Transverse colon (tissue), 4 donors: ENCODE measurements at places on chromosomes 5 and 9. TPM values are rescaled to one million over a fixed set of nuclear protein-coding genes. Genes with fewer than 3 reads are reported as not detected.

Gene SLC1A3
- total RNA-seq = 16.0 TPM

Gene C5orf47
- total RNA-seq = not detected

Gene KLHL3
- total RNA-seq = 4.4 TPM

Gene SLC45A2
- total RNA-seq = not detected

Gene WNT8A
- not detected for total RNA-seq

Gene TMEM171
- total RNA-seq = 179 TPM

Gene ARAP3
- total RNA-seq = 2.7 TPM

Gene ARL10
- 4.9 TPM for total RNA-seq

Gene TRIM52
- 21.9 TPM for total RNA-seq

Gene SCGB3A2
- total RNA-seq = not detected

Gene ADAMTS19
- total RNA-seq = not detected

Gene ENTREP1
- 14.9 TPM for total RNA-seq
